ENCODE measurements at places on chromosomes 1 and 21.

DNA sequence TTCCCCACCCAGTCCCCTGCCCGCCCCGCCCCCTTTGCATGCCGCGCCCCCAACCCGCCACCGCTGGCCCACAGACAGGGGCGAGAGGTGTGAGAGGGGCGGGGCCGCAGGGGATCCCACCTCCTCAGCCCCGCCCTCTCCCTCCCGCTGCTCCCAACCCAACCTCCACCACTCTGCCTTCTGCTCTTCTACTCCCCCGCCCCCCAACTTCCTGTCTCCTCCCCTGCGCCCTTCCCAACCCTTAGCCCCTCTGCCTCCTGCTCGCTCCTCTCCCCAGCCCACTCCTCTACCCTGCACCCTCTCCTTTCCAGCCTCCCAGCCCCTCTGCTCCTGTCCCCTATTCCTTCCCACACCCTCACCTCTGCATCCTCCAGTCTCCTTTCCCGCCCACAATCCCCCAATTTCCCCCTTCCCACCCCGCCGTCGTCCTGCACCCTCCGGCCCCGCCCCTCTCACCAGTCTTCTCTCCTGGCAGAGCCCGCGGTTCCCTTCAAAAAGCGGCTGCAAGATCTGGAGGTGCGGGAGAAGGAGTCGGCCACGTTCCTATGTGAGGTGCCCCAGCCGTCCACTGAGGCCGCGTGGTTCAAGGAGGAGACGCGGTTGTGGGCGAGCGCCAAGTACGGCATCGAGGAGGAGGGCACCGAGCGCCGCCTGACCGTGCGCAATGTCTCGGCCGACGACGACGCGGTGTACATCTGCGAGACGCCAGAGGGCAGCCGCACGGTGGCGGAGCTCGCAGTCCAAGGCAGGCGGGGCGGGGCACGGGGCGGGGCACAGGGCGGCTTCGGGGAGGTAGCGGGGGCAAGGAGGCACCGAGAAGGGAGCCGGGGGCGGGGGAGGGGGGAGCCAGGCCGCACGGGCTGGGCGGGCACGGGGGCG, 5.4 kb downstream of the OBSCN start:
- peak; percentile 35 for DNase-seq

DNA sequence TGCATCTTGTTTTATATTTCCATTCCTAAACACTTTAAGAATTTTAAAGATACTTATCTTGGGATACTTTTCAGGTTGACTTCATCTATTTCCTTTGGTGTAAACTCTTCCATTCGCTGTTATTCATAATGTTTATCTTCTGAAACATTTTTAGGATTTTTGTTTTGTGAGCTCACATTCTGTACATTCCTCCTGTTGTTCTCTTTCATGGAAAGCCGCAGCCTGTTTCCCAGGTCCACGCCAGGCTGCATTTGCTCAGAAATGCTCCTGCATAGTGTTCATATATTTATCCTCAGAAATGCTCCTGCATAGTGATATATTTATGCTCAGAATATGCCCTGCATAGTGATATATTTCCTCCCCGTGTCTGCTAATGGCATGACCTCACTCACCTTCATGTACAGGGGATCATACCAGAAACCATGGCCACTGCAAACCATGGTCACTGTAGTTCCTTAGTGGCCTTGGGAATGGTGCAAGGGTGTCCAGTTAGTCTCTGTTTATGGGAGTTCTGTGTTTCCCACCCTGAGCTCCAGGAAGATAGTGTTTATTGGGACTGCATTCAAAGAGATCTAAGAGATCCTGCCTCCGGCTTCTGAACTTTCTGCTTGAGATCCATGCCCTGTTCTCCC, 153.9 kb upstream of the GREM2 start:
- no peak for DNase-seq

DNA sequence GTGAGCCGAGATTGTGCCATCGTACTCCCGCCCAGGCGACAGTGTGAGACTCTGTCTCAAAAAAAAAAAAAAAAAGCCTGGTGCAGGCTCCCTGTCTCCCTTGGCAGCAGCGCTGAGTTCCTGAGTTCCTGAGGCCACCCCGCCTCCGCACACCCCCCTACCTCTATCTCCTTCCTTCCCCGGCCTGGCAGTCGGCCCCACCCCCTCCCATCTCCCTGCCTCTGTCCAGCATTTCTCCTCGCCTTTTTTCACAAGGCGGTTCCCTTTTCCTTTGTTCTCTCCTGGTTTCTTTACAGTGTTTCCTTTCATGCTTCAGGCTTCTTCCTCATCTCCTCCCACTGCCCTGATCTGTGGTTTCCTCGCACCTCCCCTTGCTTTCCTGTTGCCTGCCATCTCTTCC, 2.7 kb downstream of the RORC start:
- DNase-seq, result no peak

DNA sequence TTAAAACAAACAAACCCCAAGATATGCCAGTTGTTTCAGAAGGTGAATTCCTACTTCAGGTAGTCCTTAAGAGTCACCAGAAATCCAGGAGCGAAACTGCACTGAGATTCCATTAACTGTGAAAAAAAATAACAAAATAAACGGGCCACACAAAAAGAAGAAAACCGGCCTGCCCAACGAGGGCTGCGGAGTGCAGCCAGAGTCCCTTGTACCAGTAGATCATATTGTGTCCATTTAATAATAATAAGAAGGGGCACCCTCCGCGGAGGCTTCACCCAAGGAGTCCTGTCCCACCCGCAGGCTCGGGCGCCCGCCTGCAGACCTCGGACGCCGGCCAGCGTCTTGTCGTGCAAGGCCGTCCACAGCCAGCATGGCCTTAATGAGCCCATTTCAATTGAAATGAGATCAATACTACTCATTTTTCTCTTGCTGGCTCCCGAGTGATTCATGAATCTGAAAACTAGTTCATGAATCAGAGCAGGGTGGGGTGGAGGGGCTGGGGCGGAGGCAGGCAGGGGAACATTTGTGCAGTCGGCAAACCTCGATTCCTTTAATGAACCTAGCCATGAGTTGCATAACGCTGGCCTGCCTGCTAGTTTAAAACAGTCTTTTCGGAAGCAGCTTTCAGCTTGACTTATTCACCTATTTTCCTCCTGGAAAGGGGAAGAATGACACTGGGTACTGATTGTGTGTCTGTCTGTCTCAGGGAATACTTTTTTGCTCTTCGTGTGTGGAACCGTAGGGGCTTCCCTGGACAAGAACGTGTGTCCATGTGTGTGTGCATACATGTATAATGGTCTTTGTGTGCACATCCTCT, 113.1 kb upstream of the IRF2BP2 start:
- DNase-seq, result no peak

GRCh38 chr1:155499953-155500639, 62.5 kb downstream of the ASH1L start:
- peak; percentile 43 for DNase-seq

DNA sequence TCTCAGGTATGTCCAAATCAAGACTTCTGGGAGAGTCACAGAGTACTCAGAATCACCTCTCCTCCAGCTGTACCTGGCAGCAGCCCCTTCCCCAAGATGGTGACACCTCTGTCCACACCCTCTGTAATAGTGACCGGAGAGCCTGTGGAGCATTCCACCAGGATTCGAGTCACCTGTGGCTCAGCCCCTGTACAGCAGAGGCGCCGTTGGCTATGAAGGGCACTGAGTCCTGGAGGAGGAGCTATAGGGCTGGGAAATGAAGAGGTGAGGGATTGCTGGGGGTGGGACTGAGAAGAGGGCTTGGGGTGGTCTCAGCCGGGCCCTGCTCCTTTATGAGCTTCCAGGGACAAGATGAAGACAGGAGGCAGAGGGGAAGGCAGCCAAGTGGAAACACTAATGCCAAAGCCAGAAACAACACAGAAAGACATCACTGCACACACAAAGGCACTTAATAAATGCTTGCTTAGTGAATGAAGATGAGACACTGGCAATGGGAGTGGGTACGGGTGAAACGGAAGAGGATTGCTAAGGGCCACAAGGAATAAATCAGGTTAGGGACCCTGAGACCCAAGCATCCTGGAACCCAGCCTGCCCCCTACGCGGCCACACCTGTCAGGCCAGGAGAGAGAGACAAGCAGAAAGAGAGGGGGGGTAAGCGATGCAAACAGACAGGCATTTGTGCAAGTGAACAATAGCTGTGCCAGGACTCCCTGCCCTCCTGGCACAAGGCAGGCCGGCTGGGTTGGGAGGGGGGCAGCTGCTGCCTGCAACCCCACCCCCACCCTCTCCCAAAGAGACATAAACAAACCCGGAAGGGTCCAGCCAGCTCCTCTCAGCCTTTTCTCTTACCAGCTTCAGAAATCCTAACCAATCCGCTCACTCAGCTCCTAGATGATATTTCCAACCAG, 3.9 kb downstream of the ARHGEF2 start:
- no peak for DNase-seq

DNA sequence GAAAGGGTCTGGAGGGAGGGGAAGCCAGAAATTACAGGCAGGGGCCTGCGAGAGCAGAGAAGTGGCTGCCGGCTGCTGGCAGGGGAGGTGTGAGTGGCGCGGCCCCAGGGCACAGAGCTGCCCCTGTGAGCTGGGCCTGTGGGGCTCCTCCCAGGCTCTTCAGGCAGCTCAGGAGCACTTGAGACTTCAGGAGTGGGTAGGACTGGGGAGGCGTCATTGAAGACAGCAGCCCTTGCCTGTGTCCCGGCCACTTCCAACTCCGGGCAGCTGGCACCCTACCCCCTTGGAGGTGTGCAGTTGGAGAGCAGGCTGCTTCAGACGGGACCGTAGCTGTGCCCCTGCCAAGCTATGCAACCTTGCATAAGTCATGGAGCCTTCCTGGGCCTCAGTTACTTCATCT, 87.5 kb upstream of the ACTL8 start:
- DNase-seq, result no peak

DNA sequence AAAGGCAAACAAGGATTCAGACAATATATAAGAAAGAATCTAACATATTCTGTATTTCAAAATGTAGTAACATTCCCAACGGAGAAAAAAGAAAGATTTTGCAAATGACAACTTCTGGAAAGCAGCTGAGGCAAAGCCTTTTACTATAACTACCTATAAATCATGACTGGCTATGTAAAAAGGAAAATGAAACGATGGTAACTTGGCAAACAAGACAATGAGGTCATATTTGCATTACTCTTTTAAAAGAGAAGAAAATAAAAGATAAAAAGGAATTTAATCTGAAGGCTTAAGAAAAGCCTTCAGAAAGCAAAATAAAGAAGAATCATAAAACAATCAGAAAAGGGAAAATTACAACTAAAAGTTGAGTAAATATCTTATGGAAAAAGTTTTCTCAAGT, 25.1 kb upstream of the ASPM start:
- no peak for DNase-seq

DNA sequence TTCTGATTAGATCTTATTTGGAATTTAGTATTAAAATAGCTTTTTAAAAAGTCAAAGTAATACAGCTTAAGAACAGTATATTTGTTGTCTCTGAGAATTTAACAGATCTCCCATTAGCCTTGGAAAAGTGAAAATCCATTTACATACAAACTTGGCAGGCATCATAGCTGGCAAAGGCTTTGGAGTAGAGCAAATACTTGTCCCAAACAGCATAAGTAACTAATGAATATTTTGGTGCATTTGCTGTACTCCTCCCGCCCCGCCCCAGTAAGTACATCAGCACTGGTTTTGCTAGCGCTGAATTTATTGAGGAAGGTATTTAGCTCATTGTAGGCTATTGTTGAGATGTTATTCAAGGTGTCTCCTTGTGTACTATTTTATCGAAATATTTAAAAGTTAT, 417.7 kb upstream of the KAZN start:
- no peak for DNase-seq

DNA sequence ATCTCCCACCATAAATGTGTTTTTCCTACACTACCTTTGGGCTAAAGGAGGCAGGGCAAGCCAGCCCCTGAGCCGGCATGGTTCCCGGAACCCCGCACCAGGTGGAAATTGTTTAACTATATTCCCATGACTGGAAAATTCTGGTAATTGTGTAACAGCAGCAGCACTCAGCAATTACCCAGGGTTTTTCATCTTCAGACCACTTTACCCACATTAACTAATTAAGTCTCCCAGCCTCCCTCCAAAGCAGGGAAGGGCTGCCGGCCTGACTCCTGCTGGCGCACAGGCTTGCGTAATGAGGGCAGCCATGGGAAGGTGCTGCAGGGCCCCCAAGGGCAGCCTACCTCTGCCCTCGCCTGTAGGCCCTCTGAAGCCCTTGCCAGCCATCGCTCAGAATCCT, 140.7 kb upstream of the VAMP3 start:
- DNase-seq, result no peak

DNA sequence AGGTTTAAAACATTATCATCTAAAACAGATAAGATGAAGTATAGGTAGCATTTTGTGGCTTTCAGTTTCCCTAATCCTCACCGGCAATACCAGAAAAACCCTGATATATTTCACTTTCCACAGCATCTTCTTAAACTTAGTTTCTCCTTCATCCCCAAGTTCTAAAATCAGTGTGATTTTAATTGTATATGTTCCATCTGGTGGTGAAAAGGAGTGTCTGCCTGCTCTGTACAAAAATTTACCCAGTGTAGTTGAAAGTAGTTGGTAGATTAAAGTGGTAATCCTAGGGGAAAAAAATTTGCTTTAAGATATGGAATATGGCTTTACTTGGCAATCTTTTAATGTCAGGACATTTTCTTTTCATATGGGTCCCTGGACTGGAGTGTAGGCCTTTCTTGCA, 74.3 kb downstream of the CEP350 start:
- DNase-seq, result no peak

Data from GM12864 (cell line).